ENCODE measurements at places on chromosomes 1 and 21.

DNA sequence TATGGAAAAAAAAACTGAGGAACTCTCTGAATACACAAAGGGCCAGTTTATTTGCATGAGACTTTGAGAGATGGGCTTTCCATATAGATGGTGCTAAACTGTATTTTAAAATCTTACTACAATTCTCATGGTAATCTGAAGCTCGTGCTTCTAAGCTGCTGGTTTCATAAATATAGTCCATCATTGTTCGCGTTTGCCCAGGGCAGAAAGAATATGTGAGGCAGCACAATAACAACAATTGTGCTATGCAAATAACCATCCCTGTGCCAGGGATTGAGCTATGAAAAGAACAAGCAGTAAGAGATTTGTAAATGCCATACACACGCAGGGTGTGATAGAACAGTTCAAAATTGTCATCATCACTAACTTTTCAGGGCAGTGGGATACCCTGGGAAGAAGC is 4.9 kb upstream of the EPS15 start:
- no peak for DNase-seq

- DNase-seq = no peak
Measured at GRCh38 chr1:168836469-168836868, 107.5 kb upstream of the DPT start.

DNA sequence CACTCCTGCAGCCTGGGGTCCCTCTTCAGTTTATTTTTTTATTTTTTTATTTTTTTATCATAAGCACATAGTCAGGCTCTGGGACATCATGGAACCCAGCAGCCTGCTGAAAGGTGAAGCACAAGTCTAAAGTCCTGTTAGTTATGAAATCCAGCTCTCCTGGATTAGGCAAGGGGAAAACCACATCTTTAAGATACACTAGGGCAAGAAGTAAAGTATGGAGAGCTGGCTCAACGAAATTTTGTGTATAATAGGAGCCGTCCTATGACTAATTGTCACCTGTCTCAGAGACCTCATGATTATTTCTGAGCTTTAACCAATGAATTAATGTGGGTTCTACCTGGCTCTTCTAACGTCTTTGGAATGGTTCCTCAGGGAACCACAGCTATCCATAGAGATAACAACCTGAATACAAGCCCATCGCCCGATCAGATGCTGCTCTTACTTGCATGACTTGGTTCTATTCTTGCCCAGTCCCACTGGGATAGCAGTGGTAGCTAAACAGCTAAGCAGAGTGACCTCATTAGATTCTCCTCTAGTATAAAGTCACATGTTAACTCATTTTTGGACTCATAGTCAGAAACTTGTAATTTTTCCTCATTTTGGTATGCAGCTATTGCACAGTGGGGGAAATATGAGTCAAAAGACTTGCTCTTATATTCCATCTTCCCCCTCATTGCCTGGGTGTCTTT is 122.7 kb downstream of the LMO4 start:
- DNase-seq = no peak

- no peak for DNase-seq
Measured at GRCh38 chr1:117600966-117601365, 4.9 kb upstream of the TENT5C start.

GRCh38 chr21:32888971-32889370 is 117.4 kb upstream of the PAXBP1 start:
- DNase-seq = no peak

GRCh38 chr1:159168043-159168442 is 3.4 kb upstream of the CADM3 start:
- no peak for DNase-seq

Data from NCI-H2171 (cell line).